OCI-LY7 (cell line): ENCODE measurements at places on chromosomes 12 and 14. TPM values are rescaled to one million over a fixed set of nuclear protein-coding genes. Genes with fewer than 3 reads are reported as not detected.

Gene C3AR1
- total RNA-seq: not detected in 2 replicates

Gene LMNTD1
- not detected in 2 replicates for total RNA-seq

Gene SLC25A47
- not detected in 2 replicates for total RNA-seq

Gene RNASE4
- total RNA-seq: not detected in 2 replicates

Gene KRT71
- not detected in 2 replicates for total RNA-seq

Gene CACNA2D4
- total RNA-seq: 0.41 TPM in 1 of 2 replicates, not detected in the other

Gene BRMS1L
- total RNA-seq: 5.7 and 8.1 TPM in 2 replicates

Gene NKX2-1
- total RNA-seq: not detected in 2 replicates

DNA sequence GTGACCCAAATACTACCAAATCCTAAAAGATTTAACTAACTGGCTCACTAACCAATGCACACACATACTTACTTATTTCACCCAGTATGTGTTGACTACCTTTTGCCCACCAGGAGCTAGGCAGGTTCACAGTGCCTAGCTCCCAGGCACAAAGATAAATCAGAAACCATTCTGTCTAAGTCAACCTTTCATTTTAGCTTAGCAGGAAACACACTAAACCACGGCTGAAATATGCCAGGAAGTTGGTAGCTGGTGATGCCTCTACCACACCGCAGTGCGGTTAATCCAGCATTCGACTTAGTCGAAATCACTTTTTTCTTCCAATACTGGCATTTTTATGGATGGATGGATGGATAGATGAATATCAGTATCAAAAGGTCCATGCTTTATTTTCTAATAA lies 597.7 kb downstream of the DIO2 start:
- no peak for DNase-seq

DNA sequence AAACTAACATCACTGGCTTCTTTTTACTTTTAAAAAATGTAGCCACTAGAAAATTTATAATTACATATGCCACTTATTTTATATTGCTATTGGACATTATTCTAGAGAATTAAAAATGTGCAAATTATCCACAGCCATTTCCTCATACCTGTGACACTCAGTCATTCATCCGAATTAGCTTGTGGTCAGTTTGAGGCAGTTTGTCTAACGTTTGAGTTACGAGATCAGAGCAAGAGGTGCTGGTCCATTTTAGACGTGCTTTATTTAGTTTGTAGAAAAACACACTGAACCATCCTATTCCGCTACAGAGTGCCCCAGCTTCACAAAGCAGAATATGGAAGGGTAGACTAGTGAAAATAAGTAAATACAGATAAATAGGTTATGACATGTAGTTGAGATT lies 513.0 kb downstream of the NRXN3 start:
- DNase-seq: no peak

DNA sequence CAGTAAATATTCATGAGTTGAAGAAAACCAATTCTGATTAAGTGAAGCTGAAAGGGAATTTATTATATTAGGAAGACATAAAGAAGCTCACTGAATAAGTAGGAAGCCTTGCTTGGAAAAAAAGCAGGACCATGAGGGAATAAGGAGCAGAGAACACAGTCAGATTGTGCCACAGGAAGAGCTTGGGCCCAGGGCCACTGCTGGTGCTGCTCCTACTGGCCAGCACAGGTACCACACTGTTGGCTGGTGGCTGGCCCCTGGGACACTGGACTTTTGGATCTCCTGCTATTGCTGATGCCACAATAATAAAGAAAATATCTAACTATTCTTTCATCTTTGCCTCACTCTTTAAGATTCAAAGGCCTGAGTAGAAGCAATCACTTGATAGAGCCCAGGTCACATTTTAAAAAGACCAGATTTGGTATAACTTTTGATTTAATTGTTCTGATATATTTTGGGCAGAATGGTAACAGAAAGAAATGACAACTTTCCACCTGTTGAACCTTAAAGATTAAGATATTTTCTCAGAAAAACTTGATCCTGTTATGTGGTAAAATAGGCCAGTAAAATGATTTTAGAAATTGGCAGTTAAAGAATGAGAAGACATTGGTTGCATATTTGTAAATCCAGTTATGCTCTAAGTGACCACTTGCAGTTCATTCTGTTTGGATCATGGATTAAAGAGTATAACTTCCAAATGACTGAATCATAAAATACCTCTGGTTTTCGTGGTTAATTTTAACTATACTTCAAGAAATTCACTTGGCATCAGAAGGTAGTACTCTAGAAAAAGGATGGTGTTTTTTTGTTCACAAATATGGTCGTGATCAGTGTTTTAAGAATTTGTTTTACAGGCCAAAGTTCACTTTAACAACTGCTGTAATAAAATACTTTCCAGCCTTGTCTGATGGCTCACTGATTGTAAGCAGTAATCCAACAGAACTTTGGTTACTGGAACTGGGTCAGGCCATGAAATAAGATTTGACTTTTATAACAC lies 68.3 kb downstream of the DERA start:
- no peak for DNase-seq

- no peak for DNase-seq
Observed at GRCh38 chr14:54737132-54737711, 165.4 kb downstream of the GCH1 start.

GRCh38 chr12:132512197-132513069 lies 22.5 kb downstream of the FBRSL1 start:
- DNase-seq: no peak

DNA sequence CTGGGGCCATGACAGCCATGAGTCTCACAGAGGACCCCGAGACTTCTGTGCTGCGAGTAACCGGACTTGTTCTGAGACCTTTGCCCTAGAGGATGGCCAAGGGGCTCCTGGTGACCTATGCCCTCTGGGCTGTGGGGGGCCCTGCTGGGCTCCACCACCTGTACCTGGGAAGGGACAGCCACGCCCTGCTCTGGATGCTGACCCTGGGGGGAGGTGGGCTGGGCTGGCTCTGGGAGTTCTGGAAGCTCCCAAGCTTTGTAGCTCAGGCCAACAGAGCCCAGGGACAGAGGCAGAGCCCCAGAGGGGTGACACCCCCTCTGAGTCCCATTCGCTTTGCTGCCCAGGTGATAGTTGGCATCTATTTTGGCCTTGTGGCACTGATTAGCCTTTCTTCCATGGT lies 2.1 kb downstream of the DNAJC22 start:
- no peak for DNase-seq

- DNase-seq: no peak
Observed at GRCh38 chr12:114673169-114673833, 10.7 kb downstream of the TBX3 start.

DNA sequence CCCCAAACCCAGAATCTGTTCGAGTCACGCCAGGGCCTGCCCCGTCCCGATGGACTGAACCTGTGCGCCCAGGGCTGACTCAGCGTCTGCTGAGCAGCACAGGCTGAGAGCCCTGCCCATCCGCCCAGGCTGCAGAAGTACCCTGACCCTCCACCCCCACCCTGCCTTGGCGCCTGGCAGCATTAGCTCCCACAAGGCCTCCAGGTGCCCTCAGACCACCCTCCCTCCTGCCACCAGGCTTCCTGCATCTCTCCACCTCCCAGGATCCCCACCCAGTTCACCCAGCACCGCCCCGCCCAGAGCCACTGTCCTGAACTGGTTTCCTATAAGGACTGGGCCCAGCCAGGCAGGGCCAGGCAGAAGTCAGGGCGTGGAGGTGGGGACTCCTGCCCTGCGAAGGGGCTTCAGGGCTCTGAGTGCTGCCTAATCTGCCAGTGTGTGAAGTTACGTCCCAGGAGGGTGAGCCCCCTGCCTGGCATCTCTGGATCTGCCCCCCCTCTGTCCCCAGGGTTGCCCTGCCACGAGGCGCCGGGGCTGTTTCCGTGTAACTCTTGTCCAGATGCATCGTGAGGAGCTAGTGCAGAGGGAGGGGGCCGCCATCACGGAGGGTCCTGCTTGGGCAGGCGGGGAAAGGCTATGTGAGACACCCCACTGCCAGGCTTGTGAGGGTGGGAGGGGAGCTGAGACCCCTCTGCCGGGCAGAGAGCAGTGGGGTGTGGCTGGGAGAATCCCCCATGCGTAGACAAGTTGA lies 9.1 kb downstream of the ADSS1 start:
- DNase-seq: no peak

- no peak for DNase-seq
Observed at GRCh38 chr12:91077228-91077954, 19.6 kb upstream of the KERA start.

DNA sequence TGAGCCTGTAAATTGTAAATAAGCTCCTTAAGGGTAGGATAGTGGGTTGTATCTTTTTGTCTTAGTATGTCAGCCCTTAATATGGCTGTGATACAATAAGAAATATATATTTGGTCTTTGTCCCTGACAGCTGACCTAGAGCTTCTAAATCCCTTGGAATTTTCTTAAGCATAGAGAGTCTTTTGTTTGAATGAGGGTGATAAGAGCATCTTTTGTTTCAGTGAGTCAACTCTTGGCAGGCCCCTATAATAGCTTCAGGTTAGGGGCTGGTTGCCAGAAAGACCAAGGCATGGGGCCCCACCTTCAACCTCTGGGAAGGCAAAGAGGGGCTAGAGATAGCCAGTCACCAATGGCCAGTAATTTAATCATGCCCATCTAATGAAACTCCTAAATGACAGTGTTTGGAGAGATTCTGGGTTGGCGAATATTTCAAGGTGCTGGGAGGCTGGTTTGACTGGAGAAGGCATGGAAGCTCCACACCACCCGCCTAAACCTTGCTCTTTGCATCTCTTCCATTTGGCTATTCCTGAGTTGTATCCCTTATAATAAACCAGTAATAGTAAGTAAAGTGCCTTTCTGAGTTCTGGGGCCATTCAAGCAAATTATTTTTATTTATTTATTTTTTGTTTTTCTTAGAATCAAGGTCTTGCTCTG lies 10.5 kb downstream of the PALS1 start:
- no peak for DNase-seq

GRCh38 chr12:104600036-104600712 lies 143.4 kb downstream of the CHST11 start:
- no peak for DNase-seq
